Right lung (tissue), 10 donors: ENCODE measurements at places on chromosomes 2 and 18. TPM values are rescaled to one million over a fixed set of nuclear protein-coding genes. Genes with fewer than 3 reads are reported as not detected.

DNA sequence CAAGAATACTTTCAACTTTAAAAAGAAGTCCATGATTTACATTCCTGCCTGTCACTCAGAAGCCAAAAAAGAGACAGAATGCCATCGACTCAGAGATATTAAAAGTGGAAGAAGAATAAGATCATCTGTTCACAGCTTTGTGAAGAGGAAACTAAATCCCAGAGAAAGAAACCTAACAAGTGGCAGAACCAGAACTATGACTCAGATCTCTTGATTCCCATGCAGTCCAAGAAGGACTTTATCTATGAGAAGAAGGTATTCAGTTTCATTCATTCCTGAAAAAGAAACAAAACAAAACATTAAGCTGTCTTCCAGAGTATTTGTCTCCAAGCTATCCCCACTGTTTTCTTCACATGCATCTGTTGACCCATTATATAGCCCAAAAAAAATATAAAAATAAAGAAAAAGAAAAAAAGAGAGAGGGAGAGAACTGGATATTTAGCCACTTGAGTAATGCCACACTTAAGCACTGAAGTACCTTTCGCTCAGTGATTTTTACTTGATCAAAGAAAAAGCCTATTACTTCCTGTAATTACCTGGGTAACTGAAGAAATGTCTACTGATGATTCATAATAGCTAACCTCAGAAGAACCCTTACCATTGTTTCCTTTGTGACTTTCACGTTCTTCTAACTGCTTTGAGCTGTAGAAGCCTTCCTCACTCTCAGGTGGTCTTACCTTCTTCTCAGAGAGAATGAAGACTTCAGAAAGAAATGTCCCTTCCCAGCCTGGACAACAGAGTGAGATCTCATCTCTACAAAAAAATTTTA, 17.7 kb upstream of the AKAIN1 start:
- DNase-seq: no peak

DNA sequence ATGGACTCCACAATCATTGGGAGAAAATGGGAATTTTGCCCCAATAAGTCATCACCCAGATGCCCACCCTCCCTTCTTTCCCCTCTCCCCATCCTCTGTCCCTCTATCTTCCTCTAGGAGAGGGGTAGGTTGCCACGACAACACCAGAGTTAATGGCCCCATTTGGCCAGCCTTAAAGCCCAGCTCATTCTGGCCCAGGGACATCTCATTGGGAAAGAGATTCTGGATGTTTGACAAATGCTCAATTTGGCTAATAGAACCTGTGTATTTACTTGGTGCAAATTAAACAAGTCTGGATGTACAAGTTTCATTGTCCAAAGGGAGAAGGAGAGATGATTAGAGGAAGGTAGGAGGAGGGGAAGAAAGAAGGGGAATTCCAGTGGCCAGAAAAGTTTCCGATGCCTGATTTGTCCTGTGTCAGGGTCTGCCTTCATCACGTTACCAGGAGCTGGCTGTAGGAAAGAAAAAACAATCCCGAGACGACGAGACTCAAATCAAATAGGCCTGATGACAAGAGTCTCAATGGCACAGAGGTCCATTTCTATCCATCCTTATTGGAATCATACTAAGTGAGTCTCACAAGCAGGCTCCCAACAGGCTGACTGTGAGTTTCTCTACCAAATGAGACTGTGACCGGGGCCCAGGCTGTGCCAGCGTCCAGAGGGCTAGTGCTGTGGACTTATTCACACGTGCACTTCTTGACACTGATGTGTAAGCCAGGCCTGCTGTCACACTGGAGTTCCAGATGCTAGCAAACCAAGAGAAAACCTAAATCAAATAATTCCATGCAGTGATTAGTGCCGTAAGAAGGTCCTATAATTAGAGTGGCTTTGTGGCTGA, 265.2 kb upstream of the APCDD1 start:
- DNase-seq: no peak

Gene FBXO36
- polyA plus RNA-seq: 5.9 TPM

Gene SCN9A
- 17.7 TPM for polyA plus RNA-seq

- DNase-seq: no peak
Measured at GRCh38 chr18:61352059-61352458, 18.8 kb downstream of the CDH20 start.

Gene PIKFYVE
- 25.8 TPM for polyA plus RNA-seq

- no peak for DNase-seq
Measured at GRCh38 chr2:11949732-11950523, 203.5 kb downstream of the LPIN1 start.

Gene QPCT
- 10.4 TPM for polyA plus RNA-seq

DNA sequence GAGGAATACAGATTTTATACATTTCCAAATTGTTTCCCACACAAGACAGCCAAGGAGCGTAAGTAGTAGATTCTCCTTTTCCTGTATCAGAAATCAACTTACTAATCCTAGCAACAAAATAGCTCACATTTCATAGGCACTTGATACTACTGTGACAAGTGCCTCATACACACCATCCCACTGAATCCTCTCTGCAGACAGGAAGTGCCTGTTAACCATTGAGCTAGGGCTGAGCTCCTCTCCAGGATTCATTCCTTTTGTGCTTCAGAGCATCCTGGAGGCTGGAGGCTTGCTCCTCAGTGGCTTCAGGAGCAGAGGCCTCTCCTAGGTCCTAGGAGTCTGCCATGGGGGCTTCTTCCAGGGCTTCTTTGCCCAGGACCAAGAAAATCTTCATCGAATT, 20.8 kb upstream of the ZNF396 start:
- DNase-seq: no peak

Gene ZNF385B
- polyA plus RNA-seq: 4.2 TPM

DNA sequence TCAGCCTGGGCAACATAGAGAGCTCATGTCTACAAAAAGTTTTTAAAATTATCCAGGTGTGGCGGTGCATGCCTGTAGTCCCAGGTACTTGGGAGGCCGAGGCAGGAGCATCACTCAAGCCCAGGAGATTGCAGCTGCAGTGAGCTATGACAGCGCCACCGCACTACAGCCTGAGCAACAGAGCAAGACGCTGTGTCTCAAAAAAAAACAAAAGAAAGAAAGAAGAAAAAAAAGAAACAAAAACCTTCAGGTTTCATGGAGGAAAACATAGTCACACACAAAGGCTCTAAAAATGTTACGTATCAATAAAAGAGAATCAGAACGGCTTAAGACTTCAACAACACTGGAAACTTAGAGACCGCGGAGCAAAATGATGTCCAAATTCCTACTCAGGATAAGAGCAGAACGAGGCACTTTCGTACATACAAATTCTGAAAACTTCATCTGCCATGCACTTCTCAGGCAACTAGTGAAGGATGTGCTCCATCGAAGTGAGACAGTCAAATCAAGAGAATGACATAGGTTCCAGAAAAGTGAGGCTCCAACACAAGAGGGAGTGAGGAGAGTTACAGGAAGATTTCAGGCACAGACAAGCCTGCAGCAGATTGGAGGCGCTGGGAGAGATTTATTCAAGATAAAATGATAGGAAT, 4.4 kb downstream of the HDLBP start:
- DNase-seq: no peak

Gene CTLA4
- 0.12 TPM for polyA plus RNA-seq

DNA sequence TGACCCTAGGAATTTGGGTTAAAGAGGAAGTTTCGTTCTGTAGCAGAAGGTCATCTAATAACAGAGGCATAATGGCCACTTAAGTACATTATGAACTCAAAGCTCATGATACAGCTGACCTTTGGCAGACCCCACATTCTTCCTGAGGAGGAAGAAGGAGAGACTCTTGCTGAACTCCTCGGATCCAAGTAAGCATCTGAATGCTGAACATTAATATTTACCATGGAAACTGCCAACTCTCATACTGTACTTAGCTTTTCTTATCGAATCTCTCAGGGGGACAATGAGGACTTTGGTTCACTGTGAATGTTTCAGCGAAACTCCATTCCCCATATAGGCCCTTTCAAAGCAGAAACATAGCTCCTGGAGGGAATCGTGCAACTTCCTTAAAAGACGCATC, 781.4 kb upstream of the GYPC start:
- DNase-seq: peak; percentile 2

DNA sequence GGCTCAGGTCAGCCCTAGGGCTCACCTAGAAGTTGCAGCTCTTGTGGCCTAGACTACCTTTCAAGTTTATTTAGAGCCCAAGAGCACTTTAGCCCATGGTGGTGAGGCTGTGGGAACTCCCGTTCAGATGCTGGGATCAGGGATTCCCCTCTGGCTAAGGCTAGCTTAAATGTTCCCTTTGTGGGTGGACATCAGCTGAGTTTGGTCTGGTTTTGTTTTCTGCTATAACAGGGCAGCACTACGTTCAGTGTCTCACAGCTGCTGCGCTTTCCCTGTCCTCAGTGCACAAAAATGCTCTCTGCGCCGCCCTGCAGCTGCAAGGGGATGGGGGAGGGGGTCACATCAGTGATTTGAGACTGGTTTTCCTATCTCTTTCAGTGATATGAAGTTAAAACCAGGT, 170.5 kb upstream of the KCNJ3 start:
- DNase-seq: no peak

Gene RIT2
- polyA plus RNA-seq: not detected

Gene SERPINB11
- polyA plus RNA-seq: not detected

Gene MLPH
- 1.7 TPM for polyA plus RNA-seq

Gene GFPT1
- polyA plus RNA-seq: 18.8 TPM

- no peak for DNase-seq
Measured at GRCh38 chr2:224941960-224942359, 100.3 kb downstream of the DOCK10 start.

DNA sequence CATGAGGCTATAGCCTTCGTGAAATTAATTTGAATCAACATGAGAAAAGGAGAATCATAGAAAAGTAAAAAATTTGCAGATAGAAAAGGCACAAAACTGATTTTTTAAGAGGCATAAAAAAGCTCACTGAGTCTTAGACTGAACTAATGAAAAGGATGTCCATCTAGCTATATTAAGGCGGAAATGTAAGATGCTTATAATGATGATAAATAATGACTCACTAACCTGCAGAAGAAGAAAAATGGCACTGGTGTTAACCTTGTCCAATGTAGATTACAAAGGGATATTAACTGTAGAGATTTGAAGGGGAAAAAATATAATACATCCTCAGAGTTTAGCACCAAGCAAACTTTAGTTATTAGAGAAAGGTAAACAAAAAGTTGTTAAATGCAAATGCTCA, 1098.0 kb upstream of the DDX18 start:
- DNase-seq: no peak

DNA sequence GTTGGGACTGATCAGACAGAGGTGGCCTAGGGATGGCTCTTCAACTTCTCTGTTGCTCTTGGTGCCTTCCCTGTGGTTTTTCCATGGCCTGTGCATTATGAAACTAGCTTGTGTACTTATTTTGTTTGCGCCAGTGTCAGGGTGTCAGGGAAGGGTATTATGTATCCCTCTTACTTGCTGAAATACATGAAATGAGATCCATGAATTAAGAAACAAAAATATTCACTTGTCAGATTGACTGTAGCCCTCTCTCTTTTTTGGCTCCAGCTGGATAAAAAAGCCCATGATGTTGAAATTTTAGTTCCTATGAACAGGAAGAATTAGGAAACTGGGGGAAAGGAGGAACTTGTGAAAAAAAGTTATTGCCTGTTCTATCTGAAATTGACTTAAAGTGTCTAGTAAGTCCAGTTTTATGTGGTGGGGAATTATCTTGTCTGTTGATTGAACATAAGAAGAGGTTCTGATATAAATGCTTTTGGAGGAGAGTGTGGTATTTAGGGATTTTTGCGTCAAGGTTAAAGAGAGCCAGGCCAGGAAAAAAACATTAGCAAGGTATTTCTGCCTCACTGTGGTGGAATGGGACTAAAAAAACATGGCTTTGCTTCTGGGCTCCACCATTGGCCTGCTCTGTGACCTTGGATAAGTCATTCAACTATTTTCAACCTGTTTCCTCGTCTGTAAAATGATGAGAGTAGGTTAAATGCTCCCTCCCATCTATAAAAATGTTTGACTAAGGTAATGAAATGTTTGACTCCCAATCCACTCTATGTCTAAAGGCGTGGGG, 12.0 kb downstream of the UGP2 start:
- DNase-seq: no peak

- no peak for DNase-seq
Measured at GRCh38 chr2:239399921-239400595, 762 bp downstream of the HDAC4 start.

GRCh38 chr18:12239431-12239830, 14.7 kb upstream of the CIDEA start:
- DNase-seq: no peak

GRCh38 chr2:127074358-127074757, 32.6 kb downstream of the BIN1 start:
- no peak for DNase-seq

DNA sequence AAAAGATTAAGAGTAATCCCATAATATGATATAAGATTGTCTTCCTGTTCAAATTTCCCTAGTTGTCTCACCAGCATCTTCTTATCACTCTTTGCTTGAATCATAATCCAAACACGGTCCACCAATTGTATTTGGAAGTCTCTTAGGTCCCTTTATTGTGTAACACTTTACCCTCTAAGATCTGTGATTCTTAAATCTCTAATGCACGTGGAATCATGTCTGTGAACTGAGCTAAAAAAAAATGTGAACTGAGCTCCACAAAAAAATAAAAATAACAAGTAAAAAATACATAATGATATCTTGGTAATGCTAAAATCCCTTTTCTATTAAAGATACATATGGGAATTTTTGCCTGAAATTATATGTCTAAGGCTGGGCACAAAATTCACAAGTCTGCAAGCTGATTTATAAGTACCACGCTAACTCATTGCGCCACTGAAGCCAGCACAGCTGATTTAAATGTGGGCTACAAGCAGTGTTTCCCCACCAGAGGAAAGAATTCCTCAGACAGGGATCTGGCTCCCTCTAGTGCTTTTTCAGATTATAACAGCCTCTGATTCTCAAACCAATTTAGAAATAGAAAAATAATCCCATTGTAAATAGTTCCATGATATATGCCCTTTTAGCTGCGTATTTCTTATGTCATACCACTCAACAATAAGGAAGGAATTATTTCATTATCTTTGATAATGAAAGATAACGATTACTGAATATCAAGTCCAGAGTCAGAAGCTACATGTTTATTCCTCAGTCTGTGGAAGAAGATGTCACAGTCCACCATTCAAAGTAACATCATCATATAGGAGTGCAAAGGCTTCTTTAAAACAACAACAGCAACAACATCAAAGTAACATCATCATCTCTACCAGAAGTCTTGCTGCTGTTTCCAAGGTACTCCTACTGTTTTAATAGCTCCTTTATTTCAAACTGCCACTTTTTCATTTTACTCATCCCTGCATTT, 22.9 kb downstream of the RBM43 start:
- DNase-seq: peak; percentile 77

DNA sequence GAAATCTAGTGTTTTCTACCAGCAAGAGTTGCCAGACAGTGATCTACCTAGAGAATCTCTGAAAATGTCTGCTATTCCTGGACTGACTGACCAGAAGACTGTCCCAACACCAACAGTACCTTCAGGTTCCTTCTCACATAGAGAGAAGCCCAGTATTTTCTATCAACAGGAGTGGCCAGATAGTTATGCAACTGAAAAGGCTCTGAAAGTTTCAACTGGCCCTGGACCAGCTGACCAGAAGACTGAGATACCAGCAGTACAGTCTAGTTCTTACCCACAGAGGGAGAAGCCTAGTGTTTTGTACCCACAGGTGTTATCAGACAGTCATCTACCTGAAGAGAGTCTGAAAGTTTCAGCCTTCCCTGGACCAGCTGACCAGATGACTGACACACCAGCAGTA, 63.8 kb downstream of the ALMS1 start:
- DNase-seq: no peak

Gene SERPINB4
- polyA plus RNA-seq: not detected

Gene IL1R1
- polyA plus RNA-seq: 144 TPM
